ENCODE measurements at places on chromosomes 16 and 17. TPM values are rescaled to one million over a fixed set of nuclear protein-coding genes. Genes with fewer than 3 reads are reported as not detected.

Gene IL17C
- not detected for total RNA-seq

Gene KRTAP9-4
- total RNA-seq = not detected

Gene ZG16
- total RNA-seq = not detected

Gene NLRC5
- 6.6 TPM for total RNA-seq

Gene ZNF205
- 5.2 TPM for total RNA-seq

Gene RAPGEFL1
- total RNA-seq = 0.23 TPM

Gene C16orf46
- total RNA-seq = 0.80 TPM

Gene KRT20
- total RNA-seq = not detected

Gene NPIPA8
- total RNA-seq = 2.1 TPM

Gene LRRC75A
- 0.39 TPM for total RNA-seq

Gene CPSF4L
- total RNA-seq = not detected

Gene TOM1L1
- total RNA-seq = 70.0 TPM

Gene ADPRM
- total RNA-seq = 8.5 TPM

Gene CLEC19A
- 0.68 TPM for total RNA-seq

Measured in H4 (cell line).